ENCODE measurements at places on chromosomes 7 and 10.
A peak's percentile ranks its signal among the peaks of the same experiment; 100 is the strongest.

DNA sequence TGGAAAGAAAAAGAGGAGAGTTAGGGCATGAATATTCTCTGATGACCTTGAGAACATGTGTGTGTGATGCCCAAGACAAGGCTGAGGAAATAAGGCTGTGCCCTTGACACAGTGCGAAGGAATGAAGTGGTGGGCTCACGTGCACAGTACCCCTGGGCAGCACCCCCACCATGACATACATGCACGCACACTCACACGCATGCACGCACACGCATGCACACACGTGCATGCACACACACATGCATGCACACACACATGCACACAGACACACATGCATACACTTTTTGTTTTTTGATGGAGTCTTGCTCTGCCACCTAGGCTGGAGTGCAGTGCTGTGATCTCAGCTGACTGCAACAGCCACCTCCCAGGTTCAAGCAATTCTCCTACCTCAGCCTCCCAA lies 118.1 kb downstream of the GATA3 start:
- no peak for DNase-seq

DNA sequence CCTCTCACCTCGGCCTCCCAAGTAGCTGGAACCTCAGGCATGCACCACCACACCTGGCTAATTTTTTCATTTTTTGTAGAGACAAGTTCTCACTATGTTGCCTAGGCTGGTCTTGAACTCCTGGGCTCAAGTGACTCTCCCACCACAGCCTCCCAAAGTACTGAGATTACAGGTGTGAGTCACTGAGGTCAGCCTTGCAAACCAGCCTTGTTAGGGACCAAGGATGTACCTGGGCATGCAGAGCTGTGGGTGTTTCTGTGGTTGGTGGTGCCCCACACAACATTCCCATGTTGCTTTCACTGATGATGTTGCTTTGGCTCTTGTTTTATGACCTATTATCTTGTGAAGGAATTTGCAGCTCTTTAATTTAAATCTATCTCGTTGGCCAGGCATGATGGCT lies 54.8 kb downstream of the OTUD1 start:
- no peak for DNase-seq

DNA sequence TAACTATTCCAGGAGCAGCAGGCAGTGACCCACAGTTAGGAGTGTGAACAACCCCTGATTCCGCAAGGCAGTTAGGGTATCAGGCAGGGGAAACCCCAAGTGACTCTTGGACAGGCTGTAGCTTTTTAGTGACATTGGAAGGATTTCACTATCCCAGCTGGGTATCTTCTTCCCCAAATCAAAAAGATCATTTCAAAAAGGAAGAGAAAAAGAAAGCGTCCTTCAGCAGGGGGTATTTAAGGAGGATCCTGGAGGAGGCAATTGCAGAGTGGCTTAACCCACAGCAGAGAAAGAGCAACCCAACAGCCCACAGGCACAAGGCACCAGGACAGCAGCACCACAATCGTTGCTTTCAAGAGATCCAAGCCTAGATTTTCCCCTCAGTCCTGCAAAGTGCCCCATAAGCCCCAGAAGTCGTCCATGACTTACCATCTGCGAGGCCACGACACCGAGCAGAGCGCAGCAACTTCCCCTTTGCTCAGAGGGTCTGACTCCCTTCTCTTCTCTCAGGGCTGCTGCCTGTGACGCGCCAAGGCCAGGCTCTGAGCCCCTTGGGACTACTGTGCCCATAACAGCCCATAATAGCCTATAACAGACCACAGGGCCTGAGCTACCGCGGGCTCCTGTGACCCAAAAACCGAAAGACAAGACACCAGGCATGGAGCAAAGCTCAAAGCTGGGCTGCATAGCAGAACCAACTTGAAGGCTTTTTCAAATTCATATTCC lies 19.8 kb downstream of the PIK3AP1 start:
- no peak for DNase-seq

DNA sequence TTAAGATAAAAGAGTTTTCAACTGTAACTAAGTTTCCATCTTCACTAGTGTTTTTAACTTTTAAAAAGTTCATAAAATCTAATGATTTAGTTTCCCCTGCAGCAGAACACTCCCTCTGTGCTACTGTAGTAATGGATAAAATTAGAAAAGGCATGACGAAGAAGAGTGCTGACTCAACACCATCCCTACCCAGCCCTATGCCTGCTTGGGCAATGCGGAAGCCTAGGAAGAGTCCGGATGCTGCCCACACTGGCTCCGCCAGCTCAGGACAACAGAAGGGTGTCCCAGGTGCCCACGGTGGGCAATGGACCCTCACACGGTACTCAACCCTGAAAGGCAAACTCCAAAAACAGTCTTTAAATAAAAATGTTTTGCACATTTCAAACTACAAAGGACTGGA lies 118.2 kb downstream of the LARP4B start:
- DNase-seq: no peak

- DNase-seq: peak; percentile 65
Measured at GRCh38 chr10:78756604-78757343, 312.0 kb upstream of the ZMIZ1 start.

DNA sequence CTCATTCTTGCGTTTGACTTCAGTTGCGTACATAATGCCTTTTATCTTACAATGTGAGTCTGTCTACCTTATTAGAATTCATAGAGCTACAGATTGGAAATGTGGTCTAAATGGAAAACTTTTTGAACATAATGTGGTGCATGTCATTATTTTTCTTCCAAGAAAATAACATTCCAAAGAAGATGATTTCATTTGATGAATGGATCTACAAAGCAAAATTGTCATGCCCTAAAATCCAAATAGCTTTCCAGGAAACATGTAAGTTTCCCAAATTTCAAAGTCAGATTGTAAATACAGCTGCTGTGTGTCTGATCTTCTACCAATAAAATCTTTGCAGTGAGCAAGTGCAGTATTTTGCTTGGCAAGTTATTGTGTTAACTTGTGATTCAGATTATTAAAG lies 101.8 kb upstream of the FZD8 start:
- DNase-seq: no peak

DNA sequence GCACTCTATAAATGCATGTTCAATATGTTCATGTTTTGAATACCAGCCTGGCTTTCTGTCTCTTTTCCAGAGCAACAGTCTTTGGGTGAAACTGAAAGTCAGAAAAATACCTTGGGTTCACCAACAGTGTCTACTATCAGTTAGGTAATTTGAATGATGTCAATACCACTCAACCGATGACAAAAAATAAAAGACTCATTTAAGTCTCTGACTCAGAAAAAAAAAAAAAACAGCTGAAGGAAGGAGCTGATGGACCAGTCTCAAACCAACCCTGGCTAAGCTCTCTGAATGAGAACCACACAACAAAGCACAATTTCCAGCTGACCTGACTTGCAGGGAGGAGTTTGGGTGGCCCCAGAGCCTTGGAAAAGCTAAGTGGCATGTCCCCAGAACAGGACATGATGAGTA lies 42.5 kb downstream of the ABLIM1 start:
- no peak for DNase-seq

GRCh38 chr7:101538596-101539459 lies 90.3 kb downstream of the MYL10 start:
- DNase-seq: no peak

- no peak for DNase-seq
Measured at GRCh38 chr7:44911911-44912310, 26.6 kb upstream of the PURB start.

- DNase-seq: no peak
Measured at GRCh38 chr10:15540727-15541126, 169.6 kb upstream of the FAM171A1 start.

- no peak for DNase-seq
Measured at GRCh38 chr10:64486149-64486548, 964.9 kb downstream of the REEP3 start.

DNA sequence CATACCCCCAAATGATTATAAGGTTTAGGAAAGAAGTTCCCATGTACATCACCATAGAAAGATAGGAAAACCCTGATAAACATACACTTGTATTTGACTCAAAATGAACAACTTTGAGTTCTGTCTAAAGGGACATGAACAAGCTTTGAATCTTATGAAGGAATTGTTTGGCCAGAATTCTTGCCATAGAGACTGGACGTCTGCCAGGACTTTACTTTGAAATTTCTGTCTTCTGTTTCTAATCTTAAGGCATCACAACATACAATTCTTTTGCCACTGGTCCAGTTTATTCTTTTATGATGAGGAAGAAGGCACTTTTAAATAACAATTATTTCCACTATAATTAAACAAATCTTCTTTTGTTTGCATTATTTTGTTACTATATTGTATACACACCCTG lies 26.2 kb upstream of the CYP26C1 start:
- no peak for DNase-seq

GRCh38 chr7:1679326-1679965 lies 9.4 kb downstream of the ELFN1 start:
- no peak for DNase-seq

DNA sequence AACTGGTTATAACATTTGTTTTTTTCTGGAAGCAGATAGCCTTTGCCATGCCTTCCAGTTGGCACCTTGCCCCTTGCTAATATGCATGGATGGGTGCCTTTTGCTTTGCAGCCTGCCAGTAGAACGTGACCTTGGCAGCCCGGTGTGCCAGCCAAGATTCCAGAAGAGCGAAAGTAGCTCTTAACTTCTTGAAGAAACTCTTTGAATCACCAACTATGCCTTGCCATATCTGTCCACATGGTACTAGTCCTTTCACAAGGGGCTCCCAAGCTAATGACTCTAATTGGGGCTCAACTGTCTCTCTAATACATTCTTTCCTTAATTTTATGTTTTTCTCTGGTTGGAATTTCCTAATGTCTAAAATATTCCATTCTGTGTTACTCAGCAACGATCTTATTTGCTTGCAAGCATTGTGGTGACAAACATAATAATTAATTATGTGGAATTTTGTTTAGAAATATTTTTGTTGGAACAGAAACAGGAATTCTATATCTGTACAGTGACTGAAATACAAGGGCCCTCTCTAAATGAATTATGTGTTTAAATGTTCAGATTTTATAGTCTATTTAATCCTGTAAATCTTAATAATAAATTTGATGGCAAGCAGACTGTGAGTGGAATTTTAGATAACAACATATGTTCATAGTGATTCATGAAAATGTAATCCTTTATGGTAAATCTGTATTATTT lies 45.8 kb downstream of the HDAC9 start:
- peak; percentile 18 for DNase-seq

GRCh38 chr7:117873310-117874190 lies at the start of gene CTTNBP2:
CTTNBP2 (minus strand) TSS chr7:117873441; CDS start chr7:117873415, 26 bp downstream.
- no peak for DNase-seq

GRCh38 chr7:4724648-4725013 lies 42.5 kb downstream of the FOXK1 start:
- DNase-seq: no peak

GRCh38 chr7:80224415-80224814 lies 89.8 kb downstream of the GNAI1 start:
- no peak for DNase-seq

GRCh38 chr7:158373476-158374133 lies 214.0 kb downstream of the PTPRN2 start:
- no peak for DNase-seq

DNA sequence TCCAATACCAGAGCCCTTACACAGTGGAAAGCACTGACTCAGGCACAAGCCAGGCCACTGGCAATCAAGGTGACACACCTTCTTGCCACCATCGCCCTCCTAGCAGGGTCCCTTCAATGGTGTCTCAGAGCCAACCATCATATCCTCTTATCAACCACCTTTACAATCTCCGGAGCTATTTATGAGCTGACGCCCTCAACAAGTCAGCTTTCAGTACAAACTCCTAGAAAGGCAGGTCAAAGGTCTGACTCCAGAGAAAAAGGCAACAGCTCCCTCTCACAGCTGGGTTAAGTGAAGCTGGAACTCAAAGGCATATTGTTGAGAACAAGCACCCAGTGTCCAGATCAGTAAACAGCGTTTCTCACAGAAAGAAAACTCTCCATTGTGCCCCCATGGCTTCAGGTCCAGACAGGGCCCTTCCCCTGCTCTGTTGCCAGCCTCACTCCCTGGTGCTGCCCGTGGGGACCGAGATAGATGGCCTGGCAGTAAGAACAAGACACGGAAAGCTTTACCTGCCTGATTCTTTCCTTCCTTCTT lies 2.4 kb downstream of the ZNF3 start:
- no peak for DNase-seq

DNA sequence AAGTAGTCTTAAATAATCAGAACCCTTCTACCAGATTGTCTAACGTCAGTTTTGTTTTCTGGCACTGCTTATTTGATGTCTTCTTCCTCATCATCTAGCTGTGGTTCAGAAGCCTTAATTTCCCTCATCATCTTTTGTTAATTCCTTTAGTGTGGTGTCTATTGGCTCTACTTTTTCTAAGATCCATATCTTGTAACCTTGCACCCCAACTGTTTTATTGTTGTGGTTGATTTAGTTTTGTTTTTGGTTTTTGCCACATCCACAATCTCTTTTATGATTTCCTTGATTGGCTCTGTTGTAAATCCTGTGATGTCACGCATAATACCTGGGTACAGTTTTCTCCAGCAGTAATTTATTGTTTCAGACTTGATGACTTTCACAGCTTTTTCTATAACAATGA lies 463.5 kb upstream of the TEX47 start:
- no peak for DNase-seq

- DNase-seq: no peak
Measured at GRCh38 chr10:6719561-6719960, 139.5 kb upstream of the PRKCQ start.

DNA sequence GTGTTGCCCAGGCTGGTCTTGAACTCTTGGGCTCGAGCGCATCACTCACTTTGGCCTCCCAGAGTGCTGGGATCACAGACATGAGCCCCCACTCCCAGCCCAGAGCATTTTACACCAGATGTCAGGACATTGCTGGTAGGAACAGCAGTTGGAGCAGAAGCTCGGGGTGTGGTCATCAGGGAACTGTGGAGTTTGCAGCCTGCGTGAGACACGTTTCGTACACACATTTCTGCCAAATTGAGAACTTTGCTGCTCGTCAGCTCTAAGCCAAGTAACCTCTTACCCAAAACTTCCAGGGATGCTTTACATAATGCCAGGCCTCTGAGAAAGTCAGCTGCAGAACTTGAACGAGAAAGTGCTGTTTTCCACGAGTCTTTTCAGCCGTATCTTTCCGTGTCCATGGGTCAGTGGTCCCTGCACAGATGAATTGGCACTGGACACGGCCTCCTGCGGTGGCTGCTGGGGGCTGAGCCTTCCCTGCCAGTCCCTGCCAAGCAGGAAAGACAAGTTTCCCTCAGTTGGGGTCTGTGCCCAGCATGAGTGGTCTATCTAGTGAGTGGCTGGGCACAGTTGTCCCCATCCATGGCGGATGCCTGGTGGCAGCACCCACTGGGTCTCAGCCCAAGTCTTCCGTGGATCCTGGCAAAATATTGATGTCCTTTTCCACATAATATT lies 54.4 kb downstream of the DNAJB6 start:
- DNase-seq: no peak

DNA sequence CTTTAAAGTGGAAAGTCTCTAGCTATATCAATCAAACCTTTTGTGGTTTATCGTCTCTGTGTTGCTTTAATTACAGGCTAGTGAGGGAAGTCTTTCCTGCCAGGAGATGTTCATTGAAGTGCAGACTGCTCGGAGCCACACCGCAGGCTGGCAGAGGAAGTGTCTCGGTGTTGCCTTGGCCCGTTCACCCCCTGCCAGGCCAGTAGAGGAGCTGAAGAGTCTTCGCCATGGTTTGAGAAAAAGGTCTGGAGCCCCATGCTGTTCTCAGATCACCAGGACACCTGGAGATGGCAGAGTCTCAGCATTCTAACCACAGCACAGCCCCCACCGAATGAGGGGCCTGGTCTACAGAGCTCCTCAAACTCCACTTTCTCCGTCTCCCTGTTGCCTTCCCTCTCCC lies 275.9 kb upstream of the PLPP4 start:
- no peak for DNase-seq

GRCh38 chr10:12540341-12540781 lies 191.0 kb downstream of the CAMK1D start:
- no peak for DNase-seq
